NCI-H226 (cell line): ENCODE measurements at places on chromosomes 16 and 17.
A peak's percentile ranks its signal among the peaks of the same experiment; 100 is the strongest.

DNA sequence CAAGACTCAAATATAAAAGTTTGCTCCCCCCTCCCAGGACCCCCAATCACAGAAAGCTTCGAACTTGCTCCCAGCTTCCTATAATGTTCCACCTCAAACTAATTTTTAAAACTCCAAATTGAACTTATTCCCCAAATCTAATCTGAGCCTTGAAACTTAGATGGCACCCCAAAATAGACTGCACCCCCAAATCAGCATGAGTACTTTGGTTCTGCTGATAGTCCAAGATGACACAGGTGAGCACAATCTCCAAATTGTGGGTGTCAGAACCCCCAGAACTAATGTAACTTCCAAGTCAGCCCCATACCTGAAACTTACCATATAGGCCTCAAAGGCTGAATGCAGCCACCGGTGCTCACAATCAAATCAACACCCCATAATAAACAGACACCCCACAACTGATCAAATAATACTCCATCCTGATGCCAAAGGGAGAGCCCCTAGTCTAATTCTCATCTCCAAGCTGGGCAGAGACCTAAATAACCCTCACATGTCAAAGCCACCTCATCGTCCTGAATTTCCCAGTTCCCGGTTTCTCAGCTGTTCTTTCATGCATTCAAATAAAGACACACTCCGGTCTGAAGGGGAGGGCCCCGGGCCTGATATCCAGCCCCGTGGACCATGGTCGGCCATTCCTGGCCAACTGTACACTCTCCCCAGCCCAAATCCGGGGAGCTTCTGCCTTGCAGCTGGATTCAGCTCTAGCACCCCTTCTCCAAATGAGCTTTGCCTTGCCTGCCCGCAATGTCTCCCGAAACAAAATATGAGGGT lies 1.8 kb upstream of the BCL6B start:
- no peak for DNase-seq

DNA sequence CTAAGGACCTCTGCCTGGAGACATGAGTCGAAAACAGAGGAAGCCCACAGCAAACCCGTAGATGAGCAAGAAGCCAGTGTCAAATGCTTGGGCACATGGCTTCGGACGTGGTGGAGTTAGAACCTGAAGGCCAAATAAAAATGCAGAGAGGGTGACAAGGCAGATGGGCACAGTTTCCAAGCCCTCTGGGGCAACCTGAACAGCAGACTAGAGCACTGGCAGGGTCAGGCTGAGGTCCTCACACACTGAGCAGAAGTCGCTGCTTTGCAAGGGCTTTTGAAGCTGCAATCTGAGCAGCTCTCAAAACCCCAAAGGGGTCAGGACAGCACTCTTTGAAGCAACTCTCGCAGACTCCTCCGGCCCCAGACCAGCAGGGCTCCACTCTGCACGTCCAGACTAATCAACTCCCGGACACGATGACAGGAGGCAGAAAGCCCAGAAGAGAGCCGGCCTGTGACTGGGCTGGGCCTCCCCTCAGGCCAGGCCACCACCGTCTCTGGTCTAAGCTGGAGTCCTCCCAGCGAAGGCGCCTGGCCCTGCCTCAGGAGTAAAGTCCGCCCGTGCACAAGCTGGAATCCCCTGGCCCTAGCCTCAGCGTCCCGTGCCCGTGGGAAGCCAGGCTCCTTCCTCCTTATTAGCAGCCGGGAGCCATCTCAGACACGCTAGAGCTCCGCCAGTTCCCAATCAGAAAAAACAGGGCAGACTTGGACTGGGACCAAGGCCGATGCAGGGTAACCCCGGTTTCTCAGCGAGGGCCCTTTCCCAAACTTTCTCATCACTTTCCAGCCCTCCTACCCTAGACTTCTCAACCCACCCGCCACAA lies 924 bp downstream of the SMARCD2 start:
- peak; percentile 13 for DNase-seq

DNA sequence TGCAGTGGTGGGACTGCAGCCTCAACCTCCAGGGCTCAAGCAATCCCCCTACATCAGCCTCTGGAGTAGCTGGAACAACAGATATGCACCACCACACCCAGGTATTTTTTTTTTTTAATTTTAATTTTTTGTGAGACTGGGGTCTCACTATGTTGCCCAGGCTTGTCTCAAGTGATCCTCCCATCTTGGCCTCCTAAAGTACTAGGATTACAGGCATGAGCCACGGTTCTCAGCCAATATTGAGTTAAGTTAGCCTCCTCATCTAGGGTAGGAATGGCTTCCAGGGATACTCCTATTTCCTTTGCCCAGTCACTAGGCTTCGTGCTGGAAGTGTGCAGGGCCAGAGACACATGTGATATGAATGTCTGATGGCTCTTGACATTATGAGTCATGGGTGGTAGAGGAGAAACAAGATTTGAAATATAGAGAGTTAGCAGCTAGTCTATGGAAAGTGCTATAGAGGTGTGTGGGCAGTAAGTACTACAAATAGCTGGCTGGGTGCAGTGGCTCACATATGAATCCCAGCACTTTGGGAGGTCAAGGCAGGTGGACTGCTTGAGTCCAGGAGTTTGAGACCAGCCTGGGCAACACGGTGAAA lies 8.0 kb upstream of the HES7 start:
- DNase-seq = peak; percentile 71

DNA sequence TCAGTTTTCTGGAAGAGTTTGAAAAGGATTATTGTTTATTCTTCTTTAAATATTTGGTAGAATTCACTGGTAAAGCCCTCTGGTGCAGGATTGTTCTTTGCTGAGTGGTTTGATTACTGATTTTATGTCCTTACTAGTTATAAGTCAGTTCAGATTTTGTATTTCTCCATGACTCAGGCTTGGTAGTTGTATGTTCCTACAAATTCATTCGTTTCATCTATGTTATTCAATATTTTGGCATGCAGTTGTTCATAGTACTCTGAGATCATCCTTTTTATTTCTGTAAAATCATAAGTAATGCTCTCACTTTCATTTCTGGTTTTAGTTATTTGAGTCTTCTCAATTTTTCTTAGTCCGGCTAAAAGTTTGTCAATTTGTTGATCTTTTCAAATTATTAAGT lies 58.1 kb upstream of the CRYM start:
- DNase-seq = no peak

DNA sequence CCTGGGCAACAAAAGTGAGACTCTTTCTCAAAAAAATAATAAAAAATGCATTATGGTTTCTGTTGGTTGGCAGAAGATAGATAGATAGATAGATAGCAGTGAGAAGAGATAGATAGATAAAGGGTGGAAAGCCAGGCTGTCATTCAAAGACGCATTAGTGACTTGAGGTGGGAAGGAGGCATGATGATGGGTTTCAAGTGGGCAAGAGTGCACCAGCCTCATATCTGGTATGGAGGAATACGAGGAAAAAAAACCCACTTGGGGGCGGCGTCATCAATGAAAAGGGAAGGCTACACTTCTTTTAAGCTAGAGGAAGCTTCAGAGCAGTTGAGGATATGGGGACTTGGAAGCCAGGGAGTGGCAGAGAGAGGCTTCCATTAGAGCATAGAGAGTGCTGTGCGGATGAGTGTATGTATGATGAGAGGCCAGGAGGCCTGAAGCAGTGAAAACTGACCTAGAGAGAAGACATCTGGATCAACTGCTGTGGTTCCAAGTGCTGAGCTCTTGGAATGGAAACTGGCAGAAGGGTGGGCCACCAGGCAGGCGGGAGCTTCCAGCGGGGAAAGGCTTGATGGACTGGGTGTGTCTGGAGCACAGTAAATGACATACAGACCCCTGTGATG lies 31.8 kb downstream of the CEP95 start:
- DNase-seq = no peak

DNA sequence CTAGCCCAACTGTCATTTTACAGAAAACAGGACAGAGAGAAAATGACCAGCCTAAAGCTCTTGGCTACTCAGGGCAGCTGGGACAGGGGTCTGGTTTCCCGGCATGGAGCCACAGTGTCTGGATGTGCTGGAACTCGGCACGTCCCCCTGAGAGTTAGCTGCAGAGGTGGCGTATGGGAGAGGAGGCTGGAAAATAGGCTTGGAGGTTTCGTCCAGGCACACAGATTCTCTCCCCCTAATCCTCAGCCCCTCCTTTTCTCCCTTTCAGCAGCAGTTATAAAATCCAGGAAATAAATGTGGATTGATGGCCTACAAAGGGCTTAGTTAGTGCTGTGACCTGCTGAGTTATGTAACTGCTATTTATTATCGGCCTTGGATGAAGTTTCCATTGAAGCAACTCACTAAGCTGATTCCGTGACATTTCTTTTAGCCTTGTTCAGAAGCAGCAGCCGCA lies 89.5 kb upstream of the TOB1 start:
- DNase-seq = no peak

GRCh38 chr17:63286254-63286653 lies 159.9 kb downstream of the CYB561 start:
- no peak for DNase-seq
